ENCODE measurements at places on chromosomes 13 and 19.
A peak's percentile ranks its signal among the peaks of the same experiment; 100 is the strongest.

DNA sequence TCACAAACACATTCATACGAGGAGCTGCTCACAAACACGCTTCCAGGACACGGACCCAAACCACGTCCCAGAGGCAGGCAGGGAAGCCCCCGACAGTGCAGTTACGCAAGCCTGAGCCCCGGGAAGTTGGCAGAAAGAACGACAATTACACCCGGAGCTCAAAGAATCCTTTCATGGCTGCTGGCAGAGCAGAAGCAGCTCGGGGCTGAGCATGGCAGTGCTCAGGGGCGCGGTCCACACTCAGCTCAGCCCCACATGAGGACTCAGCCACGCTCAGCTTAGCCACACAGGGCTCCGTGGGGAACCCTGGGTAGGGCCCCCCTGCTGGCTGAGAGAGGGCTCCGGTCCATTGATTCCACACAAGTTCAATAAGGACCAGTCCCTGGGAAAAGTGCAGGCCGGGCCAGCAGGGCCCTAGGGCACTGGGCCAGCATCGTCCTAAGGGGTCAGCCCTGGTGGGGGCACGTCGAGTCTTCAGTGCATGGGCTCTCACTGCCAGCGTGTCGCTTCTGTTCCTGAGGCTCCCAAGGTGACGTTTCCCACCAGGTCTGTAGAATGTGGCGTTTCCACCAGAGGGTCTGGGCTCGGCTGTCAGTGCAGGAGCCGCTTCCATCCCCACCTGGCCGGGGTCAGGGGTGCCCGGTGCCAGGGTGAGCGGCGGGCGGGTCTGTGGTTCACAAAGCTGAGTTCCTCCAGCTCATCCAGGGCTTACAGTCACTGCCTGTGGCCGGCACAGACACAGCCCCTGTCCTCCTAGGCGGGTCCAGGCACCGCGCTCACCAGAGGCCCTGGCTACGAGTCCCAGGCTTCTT, 23.1 kb downstream of the GAS6 start:
- DNase-seq: no peak

GRCh38 chr13:75770592-75771011, 134.5 kb downstream of the LMO7 start:
- DNase-seq: peak; percentile 34

DNA sequence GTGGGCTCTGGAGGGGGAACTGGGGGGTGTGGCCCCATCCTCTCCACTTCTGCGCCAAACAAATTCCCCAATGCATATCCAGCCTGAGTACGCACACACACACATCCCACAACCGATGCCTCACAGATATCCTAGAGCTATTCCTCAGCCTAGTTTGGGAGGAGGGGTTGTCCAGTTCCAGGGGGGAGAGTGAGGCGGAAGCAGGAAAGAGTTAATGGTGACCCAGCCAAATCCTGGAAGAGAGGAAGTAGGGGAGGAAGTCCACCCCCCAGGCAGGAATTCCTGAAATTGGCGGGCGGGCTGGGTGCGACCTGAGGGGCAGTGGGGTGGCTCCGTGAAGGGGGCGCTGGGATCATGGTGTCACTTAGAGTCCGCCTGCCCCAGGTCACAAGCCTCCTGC, 897 bp downstream of the GPR4 start:
- no peak for DNase-seq

- DNase-seq: no peak
Observed at GRCh38 chr19:49883094-49883493, 5.6 kb downstream of the TBC1D17 start.

- peak; percentile 75 for DNase-seq
Observed at GRCh38 chr13:105611424-105611823, 924.0 kb downstream of the EFNB2 start.

All from fibroblast of skin of right biceps (primary cell).